ENCODE measurements at places on chromosomes 3 and 15.
A peak's percentile ranks its signal among the peaks of the same experiment; 100 is the strongest.

GRCh38 chr3:174749143-174749542 lies 110.0 kb upstream of the NAALADL2 start:
- DNase-seq: no peak

- DNase-seq: no peak
Observed at GRCh38 chr3:114060906-114061655, 4.5 kb downstream of the QTRT2 start.

GRCh38 chr15:52031556-52031955 lies 12.5 kb downstream of the MAPK6 start:
- no peak for DNase-seq

GRCh38 chr3:52805270-52806039 lies 10.9 kb downstream of the ITIH3 start:
- DNase-seq: no peak

GRCh38 chr15:66883284-66883911 lies 181.4 kb downstream of the SMAD6 start:
- DNase-seq: no peak

DNA sequence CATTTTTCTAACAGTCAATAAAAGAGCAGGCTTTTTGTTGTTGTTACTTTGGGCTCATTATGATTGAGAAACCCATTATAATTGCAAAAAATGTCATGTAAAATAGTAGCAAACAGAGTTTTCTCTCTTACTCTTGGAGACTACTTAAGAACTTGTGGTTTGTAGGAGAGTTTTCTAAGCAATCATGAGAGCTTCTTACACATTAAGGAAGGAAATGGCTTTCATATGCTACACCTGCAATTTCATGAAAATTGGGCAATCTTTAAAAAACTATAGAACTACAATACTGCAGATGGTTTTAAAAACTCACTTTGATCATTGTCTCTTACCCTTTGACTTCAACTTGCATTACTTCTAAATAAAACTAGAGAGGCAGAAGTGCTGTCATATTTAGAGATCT lies 701.8 kb downstream of the ZPLD1 start:
- no peak for DNase-seq

GRCh38 chr3:177195242-177195991 lies 1.9 kb downstream of the TBL1XR1 start:
- DNase-seq: no peak

GRCh38 chr15:65423150-65423975 lies 616 bp upstream of the IGDCC4 start:
- no peak for DNase-seq

- no peak for DNase-seq
Observed at GRCh38 chr15:58916962-58917361, 16.5 kb downstream of the SLTM start.

- no peak for DNase-seq
Observed at GRCh38 chr3:280681-281080, 84.1 kb downstream of the CHL1 start.

- no peak for DNase-seq
Observed at GRCh38 chr3:127716384-127716783, 43.6 kb downstream of the ABTB1 start.

DNA sequence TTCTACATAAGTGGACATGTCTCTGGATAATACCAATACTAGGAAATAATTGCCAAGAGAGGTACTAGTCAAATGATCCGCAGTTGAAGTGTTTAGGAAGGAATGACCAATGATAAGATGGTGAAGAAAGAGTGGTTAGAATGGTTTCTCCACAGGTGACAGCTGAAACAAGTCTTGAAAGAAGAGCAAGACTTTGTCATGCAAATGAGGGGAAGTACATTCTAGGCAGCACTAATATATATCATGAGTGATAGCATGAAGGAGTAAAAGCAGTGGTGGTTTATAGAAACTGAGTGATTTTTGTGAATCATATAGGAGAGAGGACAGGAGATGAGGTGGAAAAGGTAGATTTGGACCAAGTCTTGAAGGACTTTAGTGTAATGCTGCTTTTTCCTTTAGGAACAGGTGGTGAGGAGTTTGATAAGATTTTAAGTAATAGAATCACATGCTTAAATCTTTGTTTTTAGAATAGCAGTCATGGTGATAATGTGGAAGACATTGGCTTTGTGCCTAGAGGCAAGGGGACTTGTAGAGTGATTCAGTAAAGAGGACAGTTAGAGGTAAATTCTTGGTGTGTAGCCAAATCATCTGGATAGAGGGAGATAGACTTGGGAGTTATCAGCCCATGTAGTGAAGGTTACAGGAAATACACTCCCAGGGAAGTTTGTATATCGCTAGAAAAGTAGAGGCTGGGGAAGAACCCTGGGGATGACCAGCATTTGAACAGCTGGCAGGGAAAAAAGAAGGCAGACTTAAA lies 31.9 kb downstream of the SLMAP start:
- no peak for DNase-seq

DNA sequence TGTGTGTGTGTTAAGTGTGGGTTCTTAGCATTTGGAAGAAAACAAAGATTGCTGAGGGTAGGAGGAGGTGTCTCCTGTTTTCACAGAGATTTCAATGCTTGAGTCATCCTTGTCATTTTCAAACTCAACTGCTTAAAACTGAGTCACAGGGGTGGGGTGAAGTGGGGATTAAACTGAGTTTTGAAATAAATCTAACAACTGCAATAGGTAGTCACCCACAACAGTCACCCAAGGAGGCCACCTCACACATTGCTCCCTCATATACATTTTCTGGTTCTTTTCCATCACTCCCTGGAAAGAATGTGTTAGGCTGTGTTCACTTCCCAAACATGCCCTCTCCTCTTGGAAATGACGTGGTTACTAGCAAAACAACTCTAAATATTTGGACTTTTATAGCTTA lies 187.7 kb upstream of the CMC1 start:
- DNase-seq: peak; percentile 53

DNA sequence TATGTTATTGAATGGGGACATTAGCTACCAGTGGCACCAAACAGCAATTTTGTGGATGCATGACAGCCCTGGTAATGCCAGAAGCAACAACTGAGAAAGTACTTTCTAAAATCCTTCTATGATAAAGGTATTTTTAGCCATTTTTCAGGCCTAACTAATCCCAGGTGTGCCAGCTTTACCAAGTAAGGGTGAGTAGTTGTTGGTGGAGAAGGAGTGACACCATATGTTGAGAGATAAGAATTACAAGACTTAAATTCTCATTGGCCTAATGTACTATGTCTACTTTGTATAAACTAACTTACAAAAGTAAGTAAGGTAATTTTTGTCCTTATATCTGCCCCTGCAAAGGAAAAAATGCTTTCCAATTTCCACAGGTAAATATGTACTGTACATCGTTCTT lies 4.1 kb upstream of the COX17 start:
- no peak for DNase-seq

GRCh38 chr3:193377591-193377990 lies 962 bp downstream of the ATP13A5 start:
- no peak for DNase-seq

DNA sequence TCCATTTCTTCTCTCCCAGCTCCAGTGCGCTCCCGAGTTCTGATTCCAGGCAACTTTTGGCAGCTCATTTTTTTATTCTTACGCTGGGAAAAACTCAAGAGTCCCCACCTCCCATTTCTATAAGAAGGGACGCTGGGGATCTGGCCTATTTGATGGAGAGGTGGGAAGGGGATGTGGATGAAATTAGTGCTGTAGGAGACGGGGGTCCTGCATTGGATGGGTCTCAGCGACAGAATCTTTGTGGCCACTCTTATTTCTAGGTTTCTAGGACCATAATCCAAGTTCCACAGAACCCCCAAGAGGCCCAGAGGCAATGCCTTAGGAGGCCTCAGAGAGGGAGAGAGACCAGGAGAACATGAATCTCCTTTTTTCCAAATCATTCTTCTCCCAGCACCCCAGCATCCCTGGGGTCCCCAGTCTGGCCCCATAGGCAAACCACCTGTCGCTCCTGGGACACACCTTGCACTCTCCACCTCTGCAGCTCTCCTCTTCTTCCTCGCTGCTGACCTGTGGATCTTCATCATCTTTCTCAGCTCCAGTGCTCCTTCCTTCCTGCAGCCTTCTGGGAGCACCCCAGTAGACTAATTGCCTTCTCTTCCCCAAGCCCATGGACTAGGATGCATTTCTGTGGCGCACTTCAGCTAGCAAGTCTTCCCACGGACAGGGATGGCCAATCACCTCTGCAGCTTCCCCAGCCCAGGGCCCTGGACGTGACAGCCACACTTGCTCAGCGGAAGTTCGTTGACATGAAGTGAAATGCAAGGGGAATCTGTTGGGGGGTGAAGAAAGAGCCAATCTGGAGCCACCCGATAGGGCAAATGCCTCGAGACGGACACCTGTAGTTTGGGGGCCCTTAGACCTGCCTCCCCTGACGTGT lies 100.1 kb upstream of the ALDH1A3 start:
- no peak for DNase-seq

- DNase-seq: no peak
Observed at GRCh38 chr3:124846189-124846588, 41.0 kb downstream of the ITGB5 start.

DNA sequence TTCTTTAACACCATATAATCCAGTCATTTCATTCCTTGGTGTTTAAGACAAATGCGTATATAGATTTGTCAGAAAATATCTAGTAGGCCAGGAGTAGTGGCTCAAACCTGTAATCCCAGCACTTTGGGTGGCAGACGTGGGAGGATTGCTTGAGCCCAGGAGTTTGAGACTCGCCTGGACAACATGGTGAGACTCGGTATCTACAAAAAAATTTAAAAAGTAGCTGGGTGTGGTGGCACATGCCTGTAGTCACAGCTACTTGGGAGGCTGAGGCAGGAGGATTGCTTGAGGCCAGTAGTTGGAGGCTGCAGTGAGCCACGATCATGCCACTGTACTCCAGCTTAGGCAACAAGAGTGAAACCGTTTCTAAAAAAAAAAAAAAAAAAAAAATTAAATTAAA lies 1.9 kb upstream of the MTMR14 start:
- DNase-seq: no peak

- DNase-seq: no peak
Observed at GRCh38 chr3:14911651-14912050, 35.7 kb upstream of the NR2C2 start.

DNA sequence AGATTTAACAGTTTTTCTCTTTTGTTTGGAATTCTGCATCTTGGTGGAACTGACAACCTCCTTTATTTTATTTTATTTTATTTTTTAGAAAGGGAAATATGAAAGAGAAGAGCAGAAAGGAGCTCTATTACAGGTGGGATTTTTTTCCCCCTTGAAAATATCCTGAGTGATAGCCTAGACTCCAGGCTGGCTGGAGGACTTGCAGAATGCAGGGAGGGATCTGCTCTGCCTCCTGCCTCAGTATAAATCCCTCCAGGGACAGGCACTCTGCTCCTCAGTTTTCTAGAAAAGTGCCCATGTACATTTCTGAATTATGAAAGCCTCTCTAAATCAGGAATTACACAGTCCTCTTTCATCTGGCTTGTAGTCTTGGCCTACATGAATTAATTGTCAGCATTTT lies 173.7 kb downstream of the TMEM108 start:
- DNase-seq: no peak

GRCh38 chr3:132926098-132926497 lies 112.1 kb upstream of the TMEM108 start:
- DNase-seq: no peak

DNA sequence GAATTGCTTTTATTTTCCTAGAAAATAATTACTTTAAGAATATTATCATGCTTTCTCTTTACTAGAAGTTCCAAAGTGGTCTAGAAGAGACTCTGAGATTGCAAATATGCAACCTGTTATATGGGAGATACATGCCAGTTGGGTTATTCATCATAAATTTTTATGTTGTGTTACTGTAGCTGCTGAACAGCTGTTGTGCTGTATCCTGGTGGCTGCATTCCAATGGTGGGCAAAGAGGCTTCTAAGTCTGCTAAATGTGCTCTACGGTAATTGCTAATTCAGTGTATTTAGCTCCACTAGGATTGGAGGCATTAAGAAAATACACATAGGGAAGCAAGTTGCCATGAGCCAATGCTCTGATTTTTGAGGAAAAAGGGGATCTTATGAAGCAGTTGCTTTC lies 409.0 kb downstream of the TUSC7 start:
- DNase-seq: no peak

DNA sequence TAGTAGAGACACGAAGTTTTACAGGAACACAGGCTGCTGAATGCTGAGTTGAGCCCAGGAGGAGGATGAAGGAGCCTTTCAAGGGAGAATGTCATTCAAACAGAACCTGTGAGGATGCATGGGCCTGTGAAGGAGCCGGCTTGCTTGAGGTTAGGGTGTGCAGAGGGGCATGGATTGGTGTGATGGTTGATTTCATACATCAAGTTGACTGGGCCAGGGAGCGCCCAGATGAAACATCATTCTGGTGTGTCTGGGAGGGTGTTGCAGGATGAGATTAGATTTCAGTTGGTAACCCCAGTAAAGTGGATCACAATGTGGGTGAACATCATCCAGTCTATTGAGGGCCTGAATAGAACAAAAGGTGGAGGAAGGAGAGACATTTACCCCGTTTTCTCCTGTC lies 243.6 kb downstream of the EDEM1 start:
- DNase-seq: no peak

GRCh38 chr3:155138677-155139076 lies 58.6 kb downstream of the MME start:
- DNase-seq: no peak

DNA sequence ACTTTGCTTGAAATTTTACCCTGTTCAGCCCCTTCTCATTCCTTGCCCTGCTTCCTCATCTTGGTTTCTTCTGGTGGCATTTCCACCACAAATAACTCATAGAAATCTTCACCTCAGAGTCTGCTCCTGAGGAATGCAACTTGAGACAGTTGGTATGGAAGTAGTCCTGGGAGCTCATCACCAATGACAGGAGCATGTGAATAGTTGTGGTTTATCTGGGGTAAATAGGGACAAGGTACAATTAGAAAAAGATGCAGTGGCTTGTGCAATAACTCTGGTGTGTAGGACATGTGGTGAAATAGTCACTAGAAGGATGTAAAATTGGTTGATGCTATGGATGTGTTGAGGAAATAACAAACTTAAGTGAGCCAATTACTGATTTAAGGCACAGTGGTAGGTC lies 72.7 kb upstream of the CHRNA7 start:
- no peak for DNase-seq

GRCh38 chr15:85832394-85832793 lies 37.7 kb upstream of the KLHL25 start:
- no peak for DNase-seq

- no peak for DNase-seq
Observed at GRCh38 chr15:64943512-64944225, 32.0 kb downstream of the ANKDD1A start.

GRCh38 chr3:188188911-188189310 lies 35.0 kb downstream of the LPP start:
- DNase-seq: no peak

DNA sequence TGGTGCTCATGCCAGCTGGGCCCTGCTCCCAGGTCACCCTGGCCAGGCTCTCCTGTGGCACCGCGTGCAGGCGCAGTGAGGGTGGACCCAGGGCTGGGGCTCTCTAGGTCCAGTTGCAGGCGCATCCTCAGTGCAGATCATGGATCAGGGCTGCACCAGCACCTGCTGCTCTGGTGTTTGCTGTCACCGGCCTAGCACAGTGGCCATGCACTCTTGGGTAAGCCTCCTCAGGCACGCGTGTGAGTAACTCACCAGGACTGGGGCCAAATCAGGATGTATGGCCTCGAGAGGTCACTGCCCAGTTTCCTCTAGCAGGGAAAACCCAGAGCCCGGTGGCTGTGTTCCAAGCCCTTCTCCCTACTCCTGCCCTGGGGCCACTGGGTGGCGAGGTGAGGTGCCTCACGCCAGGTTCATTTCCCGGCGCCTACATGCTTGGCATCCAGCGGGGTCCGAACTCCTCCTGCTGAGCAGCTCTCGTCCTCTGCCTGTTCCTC lies 45.5 kb upstream of the SLC41A3 start:
- DNase-seq: no peak
